ENCODE measurements at places on chromosomes 11 and 22. TPM values are rescaled to one million over a fixed set of nuclear protein-coding genes. Genes with fewer than 3 reads are reported as not detected.

The HMGXB4 gene
- 13.1 TPM for total RNA-seq

The KRTAP5-11 gene
- total RNA-seq, result not detected

The PARVG gene
- total RNA-seq, result 0.13 TPM

The GP1BB gene
- total RNA-seq, result 2.1 TPM

The RAG2 gene
- not detected for total RNA-seq

The MISFA gene
- 0.31 TPM for total RNA-seq

The FADS1 gene
- 84.8 TPM for total RNA-seq

The ACO2 gene
- total RNA-seq, result 81.6 TPM

The ANO9 gene
- total RNA-seq, result not detected

The CDC42EP1 gene
- 13.6 TPM for total RNA-seq

The FOLH1 gene
- total RNA-seq, result 0.62 TPM

The MS4A4A gene
- not detected for total RNA-seq

The PIH1D2 gene
- 1.3 TPM for total RNA-seq

The SERGEF gene
- total RNA-seq, result 37.9 TPM

The HEPN1 gene
- not detected for total RNA-seq
